Tibial nerve (tissue), 4 donors: ENCODE measurements at places on chromosomes 7 and 10. TPM values are rescaled to one million over a fixed set of nuclear protein-coding genes. Genes with fewer than 3 reads are reported as not detected.

GRCh38 chr7:36896956-36897590 lies 172.8 kb upstream of the AOAH start:
- H3K36me3 ChIP-seq: no peaks in the 10 kb centered on the region
- no peaks in the 10 kb centered on the region for H3K4me1 ChIP-seq
- DNase-seq: no peak
- H3K4me3 ChIP-seq: no peak overlapping the region
- no peaks in the 10 kb centered on the region for H3K27me3 ChIP-seq

DNA sequence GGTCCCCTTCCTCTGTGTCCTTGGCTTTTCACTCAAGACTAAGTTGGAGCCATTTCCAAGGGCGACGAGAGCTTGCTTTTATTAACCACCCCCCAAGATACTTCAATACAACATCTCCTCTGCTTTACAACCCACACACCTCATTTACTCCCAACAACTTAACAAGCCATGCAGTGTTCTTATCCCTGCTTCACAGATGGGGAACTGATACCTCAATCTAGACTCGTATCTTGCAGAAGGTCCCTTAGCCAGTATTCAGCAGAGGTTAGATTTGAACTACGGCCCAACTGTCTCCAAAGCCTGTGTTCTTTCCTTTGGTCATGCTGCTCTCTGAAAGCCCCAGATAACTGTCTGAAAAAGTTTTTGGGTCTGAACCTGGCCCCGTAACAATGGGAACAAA lies 444.8 kb downstream of the GRID1 start:
- H3K36me3 ChIP-seq: no peaks in the 10 kb centered on the region
- H3K27ac ChIP-seq: no peak overlapping the region
- H3K27me3 ChIP-seq: no peaks in the 10 kb centered on the region

DNA sequence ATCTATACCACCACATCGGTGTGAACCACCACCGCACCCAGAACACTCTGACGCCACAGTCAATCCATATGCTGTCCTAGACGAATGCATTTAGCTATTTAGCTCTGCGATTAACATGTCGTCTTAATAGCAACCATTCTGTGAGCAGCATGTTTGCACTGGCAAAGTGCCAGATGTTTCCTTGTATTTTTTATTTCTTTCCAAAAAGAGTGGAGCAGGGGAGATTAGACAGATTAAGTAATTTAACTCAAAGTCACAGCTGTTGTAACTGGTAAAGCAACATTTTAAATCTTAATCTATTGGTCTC lies 57.0 kb upstream of the ARL4A start:
- H3K36me3 ChIP-seq: no peaks in the 10 kb centered on the region
- DNase-seq: no peak
- H3K4me3 ChIP-seq: no peak overlapping the region

Gene COL28A1
- 129 TPM for total RNA-seq

DNA sequence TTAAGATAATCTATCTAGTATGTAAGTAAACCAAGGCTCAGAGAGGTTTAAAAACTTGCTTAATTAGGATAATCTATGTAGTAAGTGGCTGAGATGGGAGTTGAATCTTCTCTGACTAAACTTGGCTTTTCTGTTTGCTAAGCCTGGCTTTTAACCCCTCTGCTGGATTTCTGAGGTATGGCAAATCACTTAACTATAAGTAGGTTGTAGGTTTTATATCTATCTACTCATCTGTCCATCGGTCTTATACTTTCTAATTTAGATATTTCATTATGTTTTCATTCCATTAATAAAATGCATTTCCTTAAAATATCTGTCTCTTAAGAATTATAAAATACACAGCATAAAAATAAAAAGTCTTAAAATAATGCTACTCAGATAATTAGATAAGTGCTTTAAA lies 59.4 kb downstream of the ST7 start:
- no peak for DNase-seq
- no peaks in the 10 kb centered on the region for H3K36me3 ChIP-seq
- no peaks in the 10 kb centered on the region for H3K27me3 ChIP-seq
- no peak overlapping the region for H3K27ac ChIP-seq

- peaks cover 8% of the 10 kb centered on the region for H3K4me1 ChIP-seq
- H3K27ac ChIP-seq: no peak overlapping the region
- no peak for DNase-seq
- no peak overlapping the region for H3K4me3 ChIP-seq
- H3K36me3 ChIP-seq: no peaks in the 10 kb centered on the region
Observed at GRCh38 chr7:90459888-90460287, 9.6 kb upstream of the PTTG1IP2 start.

GRCh38 chr10:111127081-111127848 lies 50.4 kb downstream of the ADRA2A start:
- no peaks in the 10 kb centered on the region for H3K36me3 ChIP-seq
- H3K27me3 ChIP-seq: no peaks in the 10 kb centered on the region
- no peak for DNase-seq
- H3K4me1 ChIP-seq: no peaks in the 10 kb centered on the region

DNA sequence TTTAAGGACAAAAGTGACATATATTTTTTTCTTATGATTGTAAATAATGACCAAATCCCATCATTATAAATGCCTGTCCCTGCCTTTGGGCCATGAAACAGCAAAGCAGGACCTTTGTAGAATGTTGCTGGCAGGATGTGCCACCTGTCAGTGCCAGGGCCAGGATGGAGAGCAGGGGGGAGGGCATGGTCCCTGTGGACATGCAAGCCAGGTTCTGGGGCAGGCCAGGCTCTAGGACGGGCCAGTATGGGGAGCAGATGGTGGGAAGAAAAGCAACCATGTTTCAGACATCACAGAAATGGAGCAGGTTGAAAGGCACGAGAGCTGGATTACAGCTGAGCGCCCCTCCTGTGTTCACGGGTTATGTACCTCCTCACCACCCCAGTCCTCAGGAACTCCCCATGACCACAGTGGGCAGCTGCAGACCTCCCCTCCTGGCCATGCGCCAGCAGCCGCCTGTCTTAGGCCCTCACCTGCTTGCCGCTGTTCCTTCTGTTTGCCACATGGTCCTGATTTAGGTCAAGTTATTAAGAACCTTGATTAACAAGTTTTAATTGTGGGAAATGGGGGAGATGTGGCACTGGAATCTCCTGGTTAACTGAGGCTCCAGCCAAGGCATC lies 210.4 kb downstream of the PAXIP1 start:
- no peak overlapping the region for H3K4me3 ChIP-seq
- H3K36me3 ChIP-seq: no peaks in the 10 kb centered on the region
- H3K4me1 ChIP-seq: no peaks in the 10 kb centered on the region
- no peak overlapping the region for H3K27ac ChIP-seq
- DNase-seq: no peak

DNA sequence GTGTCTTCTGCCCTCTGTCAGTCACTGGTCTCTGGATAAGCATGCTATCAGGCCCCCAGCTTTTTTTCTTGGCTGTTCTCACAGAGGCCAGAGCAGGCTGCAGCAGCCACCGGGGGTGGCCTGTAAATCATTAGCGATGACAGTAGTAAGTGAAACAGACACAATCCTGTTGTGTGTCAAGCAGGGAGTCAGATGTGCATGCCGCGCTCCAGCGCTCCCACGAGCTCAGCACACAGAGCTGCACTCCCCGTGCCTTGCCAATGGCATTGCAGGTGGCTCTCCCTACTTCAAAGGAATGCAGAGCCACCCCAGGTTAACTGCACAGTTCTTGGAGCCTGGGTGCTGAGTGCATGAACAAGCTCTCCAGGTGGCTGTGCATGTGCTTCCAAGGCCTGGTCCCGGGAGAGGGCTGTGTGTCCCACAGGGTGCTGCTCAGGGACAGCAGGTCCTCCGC lies 226.1 kb downstream of the GLRX3 start:
- DNase-seq: no peak
- no peaks in the 10 kb centered on the region for H3K36me3 ChIP-seq
- H3K27ac ChIP-seq: no peak overlapping the region
- H3K27me3 ChIP-seq: no peaks in the 10 kb centered on the region
- no peak overlapping the region for H3K4me3 ChIP-seq
- no peaks in the 10 kb centered on the region for H3K4me1 ChIP-seq

GRCh38 chr10:16234916-16235315 lies 201.9 kb upstream of the PTER start:
- H3K36me3 ChIP-seq: no peaks in the 10 kb centered on the region
- DNase-seq: no peak
- H3K4me1 ChIP-seq: no peaks in the 10 kb centered on the region
- no peak overlapping the region for H3K27ac ChIP-seq

Gene PIP
- not detected for total RNA-seq

Gene ARHGAP22
- total RNA-seq: 7.7 TPM

Gene ZPBP
- not detected for total RNA-seq

Gene NDUFB8
- total RNA-seq: 106 TPM

- DNase-seq: no peak
- no peak overlapping the region for H3K4me3 ChIP-seq
- no peak overlapping the region for H3K27ac ChIP-seq
- no peaks in the 10 kb centered on the region for H3K27me3 ChIP-seq
- H3K4me1 ChIP-seq: no peaks in the 10 kb centered on the region
Observed at GRCh38 chr7:88452646-88453045, 146.0 kb upstream of the STEAP4 start.

DNA sequence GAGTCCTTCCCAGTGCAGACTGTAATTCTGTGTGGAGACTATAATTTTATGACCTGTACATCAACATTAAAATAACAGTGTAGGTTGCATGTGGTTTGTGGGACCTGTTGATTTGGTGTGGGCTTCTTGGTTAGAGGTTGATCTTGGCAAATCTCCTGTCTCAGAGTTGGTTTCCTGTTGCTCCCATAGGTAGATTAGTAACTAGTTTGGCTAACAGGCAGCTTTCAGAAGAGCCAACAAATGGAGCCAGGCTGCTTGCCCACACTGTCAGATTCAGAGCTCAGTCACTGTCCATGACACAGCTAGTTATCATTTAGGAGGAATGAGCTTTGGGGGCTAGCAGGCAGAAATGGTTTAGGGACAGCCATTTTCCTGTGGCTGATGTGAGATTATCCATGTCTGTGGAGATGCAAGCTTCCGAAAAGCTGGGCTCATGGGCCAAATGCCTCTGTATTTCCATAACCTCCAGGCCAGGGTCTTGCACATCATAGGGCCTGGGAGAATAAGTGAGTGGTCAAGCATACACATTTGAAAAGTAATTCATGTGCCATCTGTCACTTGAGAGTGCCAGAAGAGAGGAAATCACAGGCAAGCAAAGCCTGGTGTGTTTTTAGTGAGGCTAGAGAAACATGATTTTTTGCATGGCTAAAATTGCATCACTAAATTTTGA lies 33.4 kb downstream of the CCM2 start:
- H3K36me3 ChIP-seq: no peaks in the 10 kb centered on the region
- H3K27ac ChIP-seq: no peak overlapping the region
- H3K27me3 ChIP-seq: no peaks in the 10 kb centered on the region
- H3K4me1 ChIP-seq: peaks cover 27% of the 10 kb centered on the region
- no peak overlapping the region for H3K4me3 ChIP-seq

DNA sequence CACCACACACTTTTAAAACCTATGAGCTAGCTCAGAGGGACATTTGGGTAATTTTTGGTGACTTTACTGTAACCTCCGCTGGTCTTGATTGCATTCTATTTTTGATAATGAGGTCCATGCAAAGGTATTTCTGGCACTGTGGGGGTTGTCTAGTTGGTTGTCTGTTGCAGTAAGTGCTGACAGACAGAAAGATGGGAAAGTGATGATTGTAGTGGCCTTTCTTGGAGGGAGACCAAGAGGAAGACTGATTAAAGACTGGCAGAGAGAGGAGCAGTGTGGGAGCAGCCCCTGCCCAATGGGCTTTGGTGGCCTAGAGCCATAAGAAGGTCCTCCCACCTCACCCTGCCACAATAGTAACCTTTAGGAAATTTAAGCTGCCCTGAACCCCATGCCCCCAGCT lies 173.4 kb upstream of the CTBP2 start:
- no peak for DNase-seq
- no peaks in the 10 kb centered on the region for H3K4me1 ChIP-seq
- H3K27me3 ChIP-seq: no peaks in the 10 kb centered on the region
- H3K4me3 ChIP-seq: no peak overlapping the region

- H3K4me3 ChIP-seq: no peak overlapping the region
- DNase-seq: no peak
- H3K27me3 ChIP-seq: no peaks in the 10 kb centered on the region
- no peak overlapping the region for H3K27ac ChIP-seq
Observed at GRCh38 chr10:77975086-77975666, 48.6 kb upstream of the DLG5 start.

Gene FRMD4A
- 89.7 TPM for total RNA-seq

DNA sequence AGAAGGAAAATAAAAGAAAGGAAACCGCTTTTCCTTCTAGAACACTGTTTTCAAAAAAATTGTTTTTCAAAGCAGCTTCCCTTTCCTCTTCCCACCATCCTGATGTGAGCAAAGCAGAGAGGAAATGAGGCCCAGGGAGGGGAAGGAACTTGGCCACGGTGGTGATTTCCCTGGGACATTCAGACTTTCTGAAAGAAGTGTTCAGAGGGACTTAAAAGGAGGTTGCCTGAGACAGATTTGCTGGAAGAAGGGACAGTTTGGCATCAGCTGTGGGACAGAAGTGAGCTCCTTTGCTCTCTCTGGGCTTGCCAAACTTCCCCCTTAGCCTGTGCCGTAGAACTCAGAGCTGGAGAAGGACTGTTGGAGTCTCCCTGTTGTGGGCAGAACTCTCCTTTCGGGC lies 30.3 kb downstream of the ADCYAP1R1 start:
- H3K4me1 ChIP-seq: no peaks in the 10 kb centered on the region
- no peak for DNase-seq
- H3K36me3 ChIP-seq: no peaks in the 10 kb centered on the region
- H3K27ac ChIP-seq: no peak overlapping the region

- peak; percentile 15 for DNase-seq
- no peak overlapping the region for H3K27ac ChIP-seq
- no peaks in the 10 kb centered on the region for H3K27me3 ChIP-seq
- H3K4me1 ChIP-seq: no peaks in the 10 kb centered on the region
- no peak overlapping the region for H3K4me3 ChIP-seq
Observed at GRCh38 chr10:93573051-93573909, 6.8 kb downstream of the FFAR4 start.

DNA sequence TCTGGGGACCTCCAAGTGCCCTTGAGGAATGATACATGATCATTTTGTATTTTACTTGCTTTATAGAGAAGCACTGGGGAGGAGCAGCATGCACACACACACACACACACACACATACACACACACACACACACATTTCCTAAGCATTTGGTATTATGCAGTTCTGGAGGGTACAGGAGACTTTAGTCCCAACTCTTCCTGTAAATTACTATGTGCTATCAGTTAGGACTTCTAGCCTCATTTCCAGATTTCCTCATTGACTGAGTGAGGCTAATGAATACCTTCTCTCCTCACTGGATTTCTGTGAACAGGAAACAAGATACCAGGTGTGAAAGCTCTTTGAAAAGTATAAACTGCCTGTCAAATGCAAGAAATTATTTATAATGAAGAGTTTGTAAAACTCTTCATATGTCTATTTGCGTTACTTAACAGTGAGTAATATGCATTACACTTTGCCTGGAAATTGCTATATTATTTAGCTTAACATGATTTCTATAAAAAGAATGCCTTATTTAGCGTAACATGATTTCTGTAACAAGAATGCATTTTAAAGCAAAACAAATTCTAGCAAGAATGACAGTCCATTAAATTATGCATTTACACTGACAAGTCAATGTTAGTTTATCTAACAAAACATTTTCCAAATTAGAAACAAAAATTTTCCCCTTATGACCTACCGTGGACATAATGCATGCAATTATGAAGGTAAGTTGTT lies 34.2 kb downstream of the ACTA2 start:
- H3K27ac ChIP-seq: no peak overlapping the region
- H3K27me3 ChIP-seq: no peaks in the 10 kb centered on the region

Gene AOAH
- 10.5 TPM for total RNA-seq
